ENCODE measurements at places on chromosomes 2 and 18.

DNA sequence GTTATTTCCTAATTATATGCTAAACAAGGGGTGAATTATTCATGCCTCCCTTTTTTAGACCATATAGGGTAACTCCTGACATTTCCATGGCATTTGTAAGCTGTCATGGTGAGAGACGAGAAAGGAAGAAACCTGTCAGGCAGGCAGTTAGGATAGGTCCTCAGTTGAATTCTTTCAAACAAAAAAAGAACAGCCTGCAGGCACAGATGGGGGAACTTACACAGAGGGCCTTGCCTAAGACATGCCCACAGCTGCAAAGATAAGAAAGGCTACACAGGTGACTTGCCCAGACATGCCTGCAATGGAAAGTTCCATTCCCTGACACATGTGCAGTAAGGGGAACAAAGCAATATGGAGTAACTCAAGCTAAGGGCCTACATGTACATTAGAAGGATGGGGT, 128.1 kb downstream of the TMEM163 start:
- no peak for DNase-seq

DNA sequence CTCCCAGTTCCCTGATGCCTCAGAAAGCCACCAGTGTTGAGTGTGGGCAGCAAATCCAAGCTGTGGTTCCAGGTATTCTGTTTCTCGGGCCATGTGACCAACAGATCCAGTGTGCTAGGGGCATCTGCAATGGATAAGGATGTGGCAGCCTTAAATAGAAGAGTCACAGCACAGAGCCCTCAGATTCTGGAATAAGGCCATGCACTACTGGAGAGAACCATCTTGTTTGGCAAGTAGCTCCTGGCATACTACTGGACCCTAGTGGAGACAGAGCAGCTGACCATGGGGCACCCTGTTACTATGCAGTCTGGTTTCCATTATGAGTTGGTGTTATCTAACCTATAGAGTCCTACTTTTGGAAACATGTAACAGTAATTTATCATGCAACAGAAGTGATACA, 53.3 kb upstream of the ZBTB7C start:
- DNase-seq = no peak

GRCh38 chr18:78073275-78073674, 823.6 kb downstream of the GALR1 start:
- no peak for DNase-seq

DNA sequence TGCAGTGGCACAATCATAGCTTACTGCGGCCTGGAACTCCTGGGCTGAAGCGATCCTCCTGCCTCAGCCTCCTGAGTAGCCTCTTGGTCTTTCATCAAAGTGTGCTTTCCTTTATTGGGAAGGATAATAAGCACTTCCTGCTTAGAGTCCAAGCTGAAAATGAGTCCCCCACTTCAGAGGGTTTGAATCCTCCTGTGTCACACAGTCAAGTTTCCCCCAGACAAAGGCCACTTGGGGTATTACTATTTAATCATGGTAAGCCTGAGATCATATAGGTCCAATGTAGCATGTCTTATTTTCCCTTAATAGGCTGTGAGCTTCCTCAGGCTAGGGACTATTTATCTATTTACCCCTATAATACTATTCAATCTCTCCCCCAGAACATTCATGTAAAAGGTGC, 11.4 kb upstream of the KIAA2012 start:
- no peak for DNase-seq

DNA sequence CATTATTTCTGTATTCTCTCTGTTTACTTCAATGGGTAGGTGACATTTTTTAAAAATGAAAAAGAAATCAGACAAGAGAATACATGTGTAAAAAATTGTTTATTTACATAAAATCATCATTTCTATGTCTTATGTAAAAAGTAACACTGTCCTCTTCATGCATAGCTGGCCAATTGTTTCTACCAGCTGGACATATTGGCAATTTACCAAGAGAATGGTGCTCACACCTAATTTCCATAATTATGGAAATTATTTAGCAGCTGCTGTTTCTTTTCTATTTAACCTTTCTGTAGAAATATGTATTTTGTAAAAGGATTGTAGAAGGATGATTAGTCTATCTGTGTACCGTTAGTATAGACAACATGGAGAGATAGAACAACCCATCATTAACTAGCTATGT, 791.9 kb downstream of the TRIB2 start:
- DNase-seq = no peak

GRCh38 chr2:48514348-48515003, 15.5 kb upstream of the STON1 start:
- no peak for DNase-seq

DNA sequence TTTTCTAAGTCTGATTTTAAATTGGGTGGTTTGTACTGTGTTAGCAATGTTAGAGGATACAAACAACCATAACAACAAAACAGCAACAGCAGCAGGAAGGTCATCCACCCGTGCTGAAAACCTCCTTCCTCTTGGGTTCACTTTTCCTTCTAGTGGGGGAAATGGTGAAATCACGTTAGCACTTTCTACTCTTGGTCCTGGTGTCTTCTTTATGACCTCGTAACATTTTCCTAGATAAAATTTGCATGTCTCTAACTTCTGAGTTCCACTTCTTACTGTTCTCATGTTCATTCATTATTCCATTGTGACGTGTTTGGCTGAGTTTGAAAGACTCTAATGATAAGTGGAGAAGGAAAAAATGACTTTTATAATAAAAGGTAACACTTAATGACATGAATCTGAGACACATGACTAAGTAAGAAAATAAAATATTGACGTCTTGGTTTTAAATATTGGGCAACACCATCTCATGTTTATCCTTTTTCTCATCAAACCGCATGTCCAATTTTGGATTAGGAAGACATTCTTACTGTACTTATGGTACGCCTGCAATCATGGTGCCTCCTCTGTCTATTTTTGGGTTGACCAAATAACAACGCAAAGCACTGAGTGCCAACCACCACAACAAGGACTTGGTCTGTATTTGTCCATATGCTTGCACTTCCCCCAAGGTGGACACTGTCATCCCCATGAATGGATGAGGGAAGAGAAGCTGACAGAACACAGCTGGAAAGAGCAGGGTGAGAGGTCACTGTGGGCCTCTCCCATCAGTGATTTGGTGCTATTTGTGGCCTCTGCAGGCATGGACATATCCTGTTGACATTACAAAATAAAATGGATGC, 25.7 kb upstream of the IL1R1 start:
- DNase-seq = no peak

DNA sequence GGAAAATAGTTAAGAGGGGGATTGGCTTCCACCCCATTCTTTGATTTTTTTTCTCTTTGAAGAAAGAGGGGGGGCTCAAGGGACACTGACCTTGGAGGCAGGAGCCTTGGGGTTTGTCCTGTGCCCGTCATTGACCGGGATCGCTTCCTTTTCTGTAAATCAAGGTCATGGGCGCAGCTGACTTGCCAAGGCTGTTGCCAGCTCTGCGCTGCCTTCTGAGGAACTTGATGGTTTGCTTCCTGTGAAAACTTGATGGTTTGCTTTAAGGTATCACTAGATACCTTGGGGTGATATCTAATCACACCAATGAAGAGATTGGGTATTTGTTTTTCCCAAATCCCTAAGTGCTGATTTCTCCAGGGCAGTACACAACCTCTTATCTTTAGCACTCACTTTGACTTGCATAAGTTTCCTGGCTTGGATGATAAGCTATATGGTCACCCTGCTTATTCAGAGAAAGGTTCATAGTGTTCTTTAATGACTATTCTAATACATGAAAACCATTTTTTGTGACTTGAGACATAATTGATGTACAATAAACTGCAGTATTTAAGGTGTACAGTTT, 56.0 kb downstream of the DGKD start:
- DNase-seq = no peak

DNA sequence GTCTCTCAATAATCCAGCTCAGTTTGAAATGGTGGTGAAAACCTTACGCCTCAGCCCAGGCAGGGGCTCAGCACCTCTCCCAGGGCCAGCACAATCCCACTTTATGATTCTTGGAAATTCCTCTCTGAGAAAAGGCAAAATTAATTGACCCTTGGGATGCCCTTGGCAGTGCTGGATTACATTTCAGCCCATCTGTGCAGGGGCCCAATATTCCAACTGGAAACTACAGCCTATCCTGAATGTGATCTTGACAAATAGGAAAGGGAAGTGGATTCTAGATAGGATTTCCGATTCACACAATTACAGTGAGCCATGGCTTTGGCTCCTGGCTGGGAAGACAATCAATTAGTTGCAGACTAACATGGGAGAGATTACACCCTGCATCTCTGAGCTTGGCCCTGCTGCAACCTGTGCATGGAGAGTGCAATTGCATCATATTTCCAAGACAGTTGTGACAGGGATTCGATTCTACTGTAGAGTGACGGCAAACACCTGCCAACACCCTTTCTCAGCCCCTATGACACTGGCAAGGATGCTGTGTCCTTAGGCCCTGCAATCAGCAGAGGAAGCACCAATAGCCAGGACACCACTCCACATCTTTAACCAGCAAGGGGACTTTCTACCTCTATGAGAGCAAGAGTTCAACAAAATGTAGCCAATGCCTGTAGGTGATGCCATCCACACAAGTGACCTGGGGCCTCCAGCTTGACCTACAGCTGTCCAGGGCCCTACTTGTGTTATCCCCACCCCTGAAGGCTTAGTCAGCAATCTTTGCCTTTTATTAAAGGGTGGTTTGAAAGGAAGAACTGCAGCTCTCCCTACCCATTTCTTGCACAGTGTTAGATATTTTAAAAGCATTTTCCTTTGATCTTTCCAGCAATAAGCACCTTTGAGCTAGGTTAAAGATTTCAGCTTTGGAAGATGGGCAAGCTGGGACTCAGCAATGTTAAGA, 187.2 kb upstream of the HS6ST1 start:
- no peak for DNase-seq

Measured in AML-193 (cell line).